NCI-H1417 (cell line): ENCODE measurements at places on chromosomes 4 and X.

DNA sequence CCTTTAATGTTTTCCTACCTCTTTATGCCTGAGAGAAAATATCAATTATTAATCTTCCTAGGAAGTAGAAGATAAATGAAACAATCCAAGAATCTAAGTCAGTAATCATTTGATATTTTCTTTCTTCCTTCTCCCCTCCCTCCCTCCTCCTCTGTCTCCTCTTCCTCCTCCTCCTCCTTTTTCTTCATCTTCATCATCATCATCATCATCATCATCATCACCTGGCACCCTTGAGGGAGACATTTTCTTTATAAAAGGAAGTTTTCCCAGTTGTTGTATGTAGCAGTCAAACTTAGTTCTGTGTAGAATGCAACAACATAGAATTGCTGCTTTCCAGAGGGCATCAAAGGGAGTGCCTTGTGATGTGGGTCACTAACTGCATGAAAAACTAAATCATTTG, 100.1 kb downstream of the SLC10A6 start:
- no peak for DNase-seq

- peak; percentile 39 for DNase-seq
Observed at GRCh38 chr4:101954975-101955678, 164.6 kb downstream of the BANK1 start.

- peak; percentile 12 for DNase-seq
Observed at GRCh38 chr4:83362492-83363329, 28.1 kb upstream of the HPSE start.

DNA sequence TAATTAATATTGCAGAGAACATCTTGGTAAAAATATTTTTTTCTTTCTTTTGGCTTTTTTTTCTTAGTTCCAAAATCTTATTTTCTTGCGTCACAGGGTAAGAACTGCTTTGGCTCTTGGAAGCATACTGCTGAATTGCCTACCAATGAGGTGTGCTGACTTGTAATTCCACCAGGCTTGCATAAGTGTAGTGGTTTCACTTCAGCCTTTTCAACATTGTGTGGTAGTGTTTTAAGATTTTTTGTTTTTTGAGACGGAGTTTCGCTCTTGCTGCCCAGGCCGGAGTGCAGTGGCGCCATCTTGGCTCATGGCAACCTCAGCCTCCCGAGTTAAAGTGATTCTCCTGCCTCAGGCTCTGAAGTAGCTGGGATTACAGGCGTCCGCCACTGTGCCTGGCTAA, 42.4 kb downstream of the N4BP2 start:
- DNase-seq, result no peak
